ENCODE measurements at places on chromosomes 7 and 10.
A peak's percentile ranks its signal among the peaks of the same experiment; 100 is the strongest.

DNA sequence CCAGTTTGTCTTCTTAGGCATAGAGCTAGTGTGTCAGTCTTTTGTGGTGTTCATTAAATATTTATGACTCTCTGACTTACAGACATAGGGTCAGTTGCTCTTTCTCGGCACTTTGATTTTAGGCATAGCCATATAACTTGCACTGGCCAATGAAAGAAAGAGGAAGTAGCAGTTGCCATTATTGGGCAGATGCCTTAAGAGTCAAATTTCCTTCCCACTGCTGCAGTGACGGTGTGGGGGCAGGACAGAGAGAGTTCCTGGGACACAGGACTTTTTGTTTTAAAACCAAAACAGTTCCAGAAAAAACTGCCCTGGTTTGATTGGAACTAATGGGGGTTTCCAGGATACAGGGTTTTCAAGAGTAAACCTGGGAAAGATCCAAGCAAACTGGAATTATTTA, 60.2 kb upstream of the PHF14 start:
- no peak for DNase-seq
- no peak overlapping the region for H3K4me3 ChIP-seq
- H3K27ac ChIP-seq: no peak overlapping the region

DNA sequence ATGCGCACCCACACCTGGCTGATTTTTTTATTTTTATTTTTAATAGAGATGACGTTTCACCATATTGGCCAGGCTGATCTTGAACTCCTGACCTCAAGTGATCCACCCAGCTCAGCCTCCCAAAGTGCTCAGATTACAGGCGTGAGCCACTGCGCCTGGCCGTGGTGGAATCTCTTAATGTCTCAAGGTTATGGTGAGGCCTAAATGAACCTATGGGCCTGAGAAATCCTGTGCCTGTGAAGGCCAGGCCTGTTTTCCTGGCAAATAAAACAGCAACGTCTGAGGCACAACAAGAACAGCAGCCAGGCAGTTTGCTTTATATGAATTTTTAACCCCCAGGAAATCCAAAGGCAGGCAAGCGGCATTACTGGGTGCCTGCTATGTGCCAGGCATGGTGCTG, 297.5 kb upstream of the ZMIZ1 start:
- peaks cover 14% of the 10 kb centered on the region for H3K4me1 ChIP-seq
- no peaks in the 10 kb centered on the region for H3K36me3 ChIP-seq
- H3K27ac ChIP-seq: peak overlapping the region; percentile 58
- H3K27me3 ChIP-seq: no peaks in the 10 kb centered on the region

- no peaks in the 10 kb centered on the region for H3K36me3 ChIP-seq
- no peak overlapping the region for H3K27ac ChIP-seq
- peaks cover 12% of the 10 kb centered on the region for H3K4me1 ChIP-seq
- no peak for DNase-seq
- H3K4me3 ChIP-seq: no peak overlapping the region
Observed at GRCh38 chr10:117535298-117536071, 7.1 kb upstream of the EMX2 start.

DNA sequence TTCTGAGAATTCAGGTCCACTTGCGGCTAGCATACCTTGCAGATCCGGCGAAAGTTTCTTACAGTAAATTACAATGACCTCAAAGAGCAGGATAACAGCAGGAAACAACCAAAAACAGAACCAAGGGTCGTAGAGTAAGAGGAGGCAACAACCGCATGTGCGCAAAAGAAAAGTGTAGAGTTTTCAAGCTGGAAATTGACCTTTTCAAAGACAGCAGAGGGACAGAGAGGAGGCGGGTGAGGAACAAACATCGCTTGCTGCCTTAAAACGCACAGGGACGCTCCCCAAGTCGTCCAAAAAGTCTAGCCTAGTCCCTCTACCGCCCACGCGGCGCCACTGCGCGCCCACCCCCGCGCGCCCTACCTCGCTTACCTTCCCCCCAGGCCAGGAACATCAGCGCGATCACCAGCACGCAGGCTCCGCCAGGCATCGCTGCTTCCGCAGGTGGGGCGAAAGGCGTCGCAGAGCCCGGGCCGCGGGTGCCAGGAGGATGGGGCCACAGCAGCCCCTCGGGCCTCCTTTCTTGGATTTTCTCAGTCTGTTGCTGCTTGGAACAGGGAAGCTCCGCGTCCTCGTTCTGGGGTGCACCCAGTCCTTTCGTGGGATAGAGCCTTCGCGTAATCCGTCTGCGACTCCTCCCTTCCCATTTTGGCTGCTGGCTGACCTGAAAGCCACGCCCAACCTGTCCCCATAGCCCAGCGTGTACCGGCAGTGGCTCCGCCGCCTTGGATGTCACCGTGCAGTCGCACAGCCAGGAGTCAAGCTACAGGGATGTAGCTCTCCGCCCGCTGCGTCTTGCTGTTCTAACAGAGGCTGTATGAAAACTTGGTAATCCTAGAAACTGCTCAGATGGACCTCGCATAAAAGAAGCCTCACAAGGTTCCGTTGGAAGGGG, at the start of gene VWDE:
Gene VWDE, minus strand, starts transcription at position 579 of the 895 bp plus-strand sequence. Its CDS starts 149 bp downstream, at position 430.
- peak within 1 kb of the TSS; percentile 40 for H3K27ac ChIP-seq
- H3K4me3 ChIP-seq: peak within 1 kb of the TSS; percentile 44
- no peaks in the 10 kb centered on the region for H3K36me3 ChIP-seq
- H3K27me3 ChIP-seq: peaks cover 25% of the 10 kb centered on the region
- peaks cover 14% of the 10 kb centered on the region for H3K4me1 ChIP-seq

DNA sequence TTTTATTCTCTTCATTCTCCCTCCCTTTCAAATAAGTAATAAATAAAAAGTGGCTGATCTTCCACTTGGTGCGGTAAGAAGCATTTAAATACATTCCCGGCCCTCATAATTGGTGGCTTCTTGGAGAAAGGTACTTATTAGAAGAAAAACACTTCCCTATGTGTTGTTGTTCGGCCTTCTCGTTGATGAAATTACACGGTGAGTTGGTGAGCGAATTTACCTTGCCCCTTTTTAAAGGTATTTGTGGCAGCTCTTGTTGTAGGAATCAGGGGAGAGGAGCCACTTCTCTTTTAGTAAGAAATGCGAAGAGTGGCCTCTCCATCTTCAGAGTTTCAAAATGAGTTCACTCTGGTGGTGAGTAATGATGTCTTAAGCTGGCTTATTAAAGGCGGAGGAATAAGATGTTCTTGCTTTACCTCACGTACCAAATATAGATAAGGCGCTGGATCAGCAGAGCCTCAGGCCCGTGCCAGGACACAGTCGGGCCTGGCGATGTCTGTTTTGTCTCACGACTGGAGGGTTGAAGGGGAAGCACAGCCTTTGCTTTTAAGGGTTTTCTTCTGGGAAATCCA, 135.9 kb downstream of the CUX1 start:
- no peak for DNase-seq
- H3K27me3 ChIP-seq: no peaks in the 10 kb centered on the region
- H3K4me3 ChIP-seq: no peak overlapping the region
- peak overlapping the region; percentile 72 for H3K27ac ChIP-seq
- H3K4me1 ChIP-seq: peaks cover 31% of the 10 kb centered on the region
- no peaks in the 10 kb centered on the region for H3K36me3 ChIP-seq

- H3K27ac ChIP-seq: no peak overlapping the region
- no peak overlapping the region for H3K4me3 ChIP-seq
- H3K27me3 ChIP-seq: no peaks in the 10 kb centered on the region
- DNase-seq: no peak
Observed at GRCh38 chr7:3805151-3805550, 504.1 kb downstream of the SDK1 start.

- H3K27ac ChIP-seq: peak overlapping the region; percentile 96
- H3K4me1 ChIP-seq: peaks cover 6% of the 10 kb centered on the region
- H3K36me3 ChIP-seq: no peaks in the 10 kb centered on the region
- H3K4me3 ChIP-seq: no peak overlapping the region
Observed at GRCh38 chr7:45001826-45002225, 1.8 kb downstream of the CCM2 start.

- no peak for DNase-seq
- no peaks in the 10 kb centered on the region for H3K36me3 ChIP-seq
- no peak overlapping the region for H3K4me3 ChIP-seq
- no peaks in the 10 kb centered on the region for H3K27me3 ChIP-seq
- no peaks in the 10 kb centered on the region for H3K4me1 ChIP-seq
- no peak overlapping the region for H3K27ac ChIP-seq
Observed at GRCh38 chr7:115060095-115060870, 138.4 kb downstream of the MDFIC start.

DNA sequence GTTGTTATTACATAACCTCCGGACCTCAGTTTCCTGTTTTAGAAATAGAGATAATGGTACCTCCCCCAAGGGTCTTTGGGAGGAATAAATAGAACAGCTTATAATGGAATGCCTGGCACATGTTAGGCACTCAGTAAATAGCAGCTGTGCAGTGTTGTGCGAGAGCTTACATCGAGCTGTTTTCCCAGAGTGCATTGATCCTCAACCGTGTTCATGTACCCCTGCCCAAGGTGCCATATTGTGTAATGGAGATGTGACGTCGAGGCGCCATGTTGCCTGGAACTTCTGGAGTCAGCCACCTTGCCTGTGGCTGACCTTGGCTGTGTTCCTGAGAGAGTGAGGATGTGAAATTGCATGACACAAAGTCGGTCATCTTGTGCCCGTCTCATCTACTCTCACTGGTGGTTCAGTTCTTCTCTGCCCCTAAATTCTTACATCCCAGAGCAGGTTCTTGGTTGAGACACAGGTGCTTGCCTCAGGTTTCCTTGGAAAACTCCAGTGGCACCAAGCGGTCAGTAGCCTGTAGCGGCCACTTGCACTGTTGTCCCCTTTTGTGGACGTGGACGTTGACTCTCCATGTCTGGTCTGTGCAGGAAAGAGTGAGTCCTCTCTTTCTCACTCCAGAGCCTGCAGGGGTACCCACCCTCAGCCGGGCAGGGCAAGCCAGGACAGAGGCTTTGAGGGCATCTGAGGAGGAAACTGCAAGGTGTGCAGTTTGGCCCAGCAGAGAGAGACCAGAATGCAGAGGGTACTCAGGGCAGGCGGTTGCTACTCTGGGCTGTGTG, 230.6 kb downstream of the MGMT start:
- H3K4me3 ChIP-seq: no peak overlapping the region
- H3K4me1 ChIP-seq: no peaks in the 10 kb centered on the region
- H3K27ac ChIP-seq: no peak overlapping the region
- H3K27me3 ChIP-seq: no peaks in the 10 kb centered on the region

- H3K4me3 ChIP-seq: no peak overlapping the region
- DNase-seq: no peak
- H3K36me3 ChIP-seq: no peaks in the 10 kb centered on the region
- H3K27me3 ChIP-seq: peaks cover 5% of the 10 kb centered on the region
- no peaks in the 10 kb centered on the region for H3K4me1 ChIP-seq
- H3K27ac ChIP-seq: no peak overlapping the region
Observed at GRCh38 chr10:84224411-84225028, 824 bp downstream of the LRIT2 start.

GRCh38 chr7:46600340-46600739, 679.3 kb upstream of the IGFBP3 start:
- no peaks in the 10 kb centered on the region for H3K27me3 ChIP-seq
- H3K4me1 ChIP-seq: peaks cover 7% of the 10 kb centered on the region
- no peak for DNase-seq
- H3K4me3 ChIP-seq: no peak overlapping the region
- no peak overlapping the region for H3K27ac ChIP-seq

- DNase-seq: no peak
- no peaks in the 10 kb centered on the region for H3K36me3 ChIP-seq
- H3K27me3 ChIP-seq: no peaks in the 10 kb centered on the region
- no peaks in the 10 kb centered on the region for H3K4me1 ChIP-seq
- no peak overlapping the region for H3K27ac ChIP-seq
Observed at GRCh38 chr10:88763441-88763840, 3.6 kb downstream of the LIPN start.

DNA sequence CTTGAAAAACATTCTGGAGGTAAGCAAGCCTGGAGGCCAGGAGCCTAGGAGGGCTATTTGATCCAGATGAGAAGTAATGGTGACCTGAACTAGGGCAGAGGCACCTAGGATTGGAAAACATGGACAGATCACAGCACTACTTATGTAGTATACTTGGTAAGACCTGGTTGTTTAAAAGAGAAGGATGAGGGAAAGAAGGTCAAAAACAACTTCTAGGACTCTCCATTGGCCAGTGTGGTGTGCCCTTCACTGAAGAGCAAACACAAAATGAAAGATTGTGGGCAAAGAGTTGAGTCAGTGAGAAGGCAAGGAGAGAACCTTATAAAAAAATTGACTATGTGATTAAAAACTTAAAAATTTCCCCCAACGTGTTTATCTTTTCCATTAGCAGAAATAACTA, 14.3 kb downstream of the ANKRD1 start:
- DNase-seq: no peak
- H3K4me3 ChIP-seq: no peak overlapping the region
- H3K27ac ChIP-seq: no peak overlapping the region
- H3K27me3 ChIP-seq: no peaks in the 10 kb centered on the region

GRCh38 chr10:128526791-128527375, 400.7 kb upstream of the MKI67 start:
- H3K27me3 ChIP-seq: peaks cover 5% of the 10 kb centered on the region
- no peaks in the 10 kb centered on the region for H3K4me1 ChIP-seq

DNA sequence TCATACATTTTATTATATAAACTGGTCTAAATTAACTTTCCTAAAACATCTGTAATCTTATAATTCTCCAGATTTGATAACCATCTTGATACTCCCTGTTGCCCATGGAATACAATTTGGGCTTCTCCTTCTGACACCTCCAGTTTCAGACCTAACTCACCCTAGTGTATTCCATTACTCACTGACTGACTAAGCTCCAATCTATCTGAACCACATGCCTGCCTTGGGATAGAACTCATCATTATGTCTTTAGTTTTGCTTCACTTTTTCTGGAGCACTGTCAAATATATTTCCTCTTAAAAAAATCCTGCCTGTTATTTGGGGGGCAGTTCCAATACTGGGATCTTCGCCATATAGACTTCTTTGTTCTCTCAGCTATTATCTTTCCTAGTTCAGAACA, 4.9 kb upstream of the FOXP2 start:
- H3K27me3 ChIP-seq: no peaks in the 10 kb centered on the region
- H3K4me3 ChIP-seq: no peak overlapping the region
- no peak for DNase-seq
- peaks cover 29% of the 10 kb centered on the region for H3K4me1 ChIP-seq
- peak overlapping the region; percentile 20 for H3K27ac ChIP-seq

DNA sequence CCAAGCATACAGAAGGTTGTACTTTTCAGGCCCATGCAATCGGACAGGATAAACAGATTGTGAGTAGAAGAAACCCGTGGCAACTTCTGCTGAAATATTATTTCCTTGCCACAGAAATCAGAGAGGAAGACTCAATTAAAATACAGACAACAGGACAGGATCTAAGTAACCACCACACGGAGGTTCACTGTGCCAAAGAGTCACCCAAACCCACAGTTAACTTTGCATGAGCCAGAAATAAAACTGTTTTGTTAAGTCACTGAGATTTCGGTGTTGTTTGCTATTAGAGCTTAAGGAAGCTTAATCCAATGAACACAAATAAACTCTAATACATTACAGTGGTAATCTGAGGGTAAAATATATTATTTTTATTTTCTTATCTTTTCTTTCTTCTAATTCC, 14.0 kb downstream of the PNPLA8 start:
- H3K4me1 ChIP-seq: no peaks in the 10 kb centered on the region
- no peaks in the 10 kb centered on the region for H3K27me3 ChIP-seq
- no peak overlapping the region for H3K27ac ChIP-seq
- no peak overlapping the region for H3K4me3 ChIP-seq
- DNase-seq: no peak

DNA sequence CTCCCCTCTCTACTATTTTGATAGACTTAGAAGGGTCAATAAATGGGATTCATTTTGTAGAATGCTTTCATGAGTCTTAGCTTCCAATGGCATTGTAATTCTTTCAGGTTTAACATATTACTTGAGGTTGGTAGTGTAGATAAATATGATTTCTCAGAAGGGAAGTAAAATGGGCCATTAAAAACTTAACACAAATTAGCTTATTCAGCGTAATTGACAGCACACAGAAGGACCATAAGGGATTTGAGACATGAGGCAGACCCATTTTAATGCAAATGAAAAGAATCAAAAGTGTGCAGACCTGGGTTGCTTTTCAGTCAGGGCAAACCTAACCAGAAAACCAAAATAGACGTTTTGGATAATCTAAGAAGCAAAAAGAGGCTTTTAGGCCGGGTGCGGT, 156.6 kb upstream of the CNTNAP2 start:
- no peak overlapping the region for H3K27ac ChIP-seq
- no peaks in the 10 kb centered on the region for H3K27me3 ChIP-seq
- H3K4me1 ChIP-seq: no peaks in the 10 kb centered on the region
- DNase-seq: no peak
- no peak overlapping the region for H3K4me3 ChIP-seq
